Kidney glomerular epithelial cell (primary cell): ENCODE measurements at places on chromosomes 3 and 15.

DNA sequence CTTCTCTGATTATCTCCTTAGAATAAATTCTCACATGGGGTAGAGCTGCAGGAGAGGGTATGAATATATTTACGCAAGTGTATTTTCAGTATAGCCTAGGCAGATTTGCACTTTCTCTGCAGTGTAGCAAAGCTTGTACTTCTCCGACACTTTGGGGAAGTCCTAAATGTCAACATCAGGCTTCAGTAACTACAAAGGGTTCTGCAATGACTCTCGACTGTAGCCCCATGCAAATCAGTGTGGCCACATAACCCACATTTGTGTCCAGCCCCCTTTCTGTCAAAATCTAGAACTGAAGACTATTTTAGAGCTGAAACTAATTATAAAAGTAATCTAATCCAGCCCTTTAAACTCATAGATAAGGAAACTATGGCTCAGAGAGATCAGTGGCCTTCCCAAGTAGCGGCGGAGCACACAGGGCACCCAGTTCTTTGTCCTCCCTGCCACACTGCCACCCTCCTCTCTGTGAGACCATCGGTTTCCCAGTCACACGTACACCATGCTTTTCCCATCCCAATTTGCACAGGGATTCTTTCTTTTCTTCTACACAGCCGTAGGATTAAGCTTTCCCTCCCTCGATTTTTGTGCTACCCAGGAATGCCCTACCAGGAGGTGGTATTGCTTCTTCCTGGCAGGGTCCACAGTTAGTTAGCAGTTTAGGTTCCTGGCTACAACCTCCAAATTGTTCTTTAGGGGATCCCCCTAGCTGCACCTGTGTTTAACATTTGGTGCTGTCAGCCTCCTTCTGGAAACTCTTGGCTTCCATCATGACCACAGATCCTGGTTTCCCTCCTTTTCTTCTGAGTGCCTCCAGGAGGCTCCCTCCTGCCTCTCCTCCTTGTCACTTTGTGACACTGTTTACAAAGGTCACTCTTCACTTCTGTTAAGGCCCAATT lies 22.9 kb downstream of the MRAS start:
- no peak for DNase-seq

DNA sequence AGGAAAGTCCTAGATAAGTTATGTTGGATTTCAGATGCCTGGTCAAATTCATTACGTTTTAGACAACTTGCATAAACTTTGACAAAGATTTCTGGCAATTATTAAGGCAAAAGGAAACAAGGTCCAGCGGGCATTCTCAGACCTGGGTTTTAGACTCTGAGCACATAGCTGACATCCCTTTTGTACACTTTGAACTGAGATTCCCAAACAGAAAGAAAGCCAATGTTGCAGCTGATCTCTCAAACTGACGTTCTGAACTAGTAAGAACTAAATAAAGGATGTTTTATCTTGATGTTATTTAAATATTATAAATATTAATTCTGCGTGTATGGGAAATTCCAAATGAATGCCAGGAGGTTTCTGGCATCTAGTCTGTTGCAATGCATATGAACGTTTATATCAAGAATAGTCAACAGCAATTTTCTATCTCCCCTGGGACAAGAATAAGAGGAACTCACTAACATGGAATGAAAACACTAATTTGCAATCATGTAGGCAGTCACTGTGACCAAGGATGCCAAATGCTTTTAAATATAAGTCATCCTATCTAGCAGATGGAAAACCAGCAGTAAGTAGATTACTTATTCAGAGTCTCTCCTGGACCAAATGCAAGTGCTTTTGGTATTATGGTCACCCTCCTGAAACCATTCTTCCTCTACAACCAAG lies 202.1 kb downstream of the GREM1 start:
- peak; percentile 69 for DNase-seq

DNA sequence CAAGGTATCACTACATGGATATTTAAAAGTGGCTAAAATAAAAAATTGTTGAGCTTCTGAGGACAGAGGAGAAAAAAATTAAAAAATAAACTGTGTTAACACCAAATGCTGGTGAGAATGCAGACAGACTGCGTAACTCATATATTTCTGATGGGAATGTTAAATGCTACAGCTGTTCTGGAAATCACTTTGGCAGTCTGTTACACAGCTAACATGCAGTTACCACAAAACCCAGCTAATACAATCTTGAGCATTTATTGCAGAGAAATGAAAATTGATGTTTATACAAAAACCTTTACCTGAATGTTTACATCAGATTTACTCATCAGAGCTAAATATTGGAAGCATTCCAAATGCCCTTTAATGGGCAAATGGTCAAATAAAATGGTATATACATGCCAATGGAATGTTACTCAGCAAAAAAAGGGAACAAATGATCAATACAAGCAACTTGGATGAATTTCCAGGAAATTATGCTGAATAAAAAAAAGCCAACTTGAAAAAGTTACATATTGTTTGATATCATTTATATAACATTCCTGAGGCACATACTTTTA lies 24.6 kb downstream of the MNS1 start:
- no peak for DNase-seq

GRCh38 chr15:50883903-50884302 lies 24.6 kb upstream of the AP4E1 start:
- DNase-seq = peak; percentile 64

DNA sequence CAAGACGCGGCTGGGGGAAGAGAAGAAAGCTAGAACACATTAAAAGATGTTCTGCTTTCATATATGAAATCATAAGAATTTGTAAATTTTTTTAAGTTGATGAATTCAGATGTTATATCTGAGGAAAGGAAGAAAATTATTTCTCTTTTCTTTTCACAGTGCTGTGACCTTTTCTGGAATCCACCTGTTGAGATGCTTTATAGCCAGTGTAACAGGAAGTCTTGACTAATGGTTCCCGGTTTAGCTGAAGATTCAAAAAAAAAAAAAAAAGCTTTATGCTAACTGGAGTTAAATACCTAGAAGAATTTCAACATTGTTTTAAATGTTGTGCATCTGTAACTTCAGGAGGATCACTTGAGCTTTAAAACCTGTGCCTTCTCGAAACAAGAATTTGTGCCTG lies 9.9 kb downstream of the GTPBP8 start:
- no peak for DNase-seq

DNA sequence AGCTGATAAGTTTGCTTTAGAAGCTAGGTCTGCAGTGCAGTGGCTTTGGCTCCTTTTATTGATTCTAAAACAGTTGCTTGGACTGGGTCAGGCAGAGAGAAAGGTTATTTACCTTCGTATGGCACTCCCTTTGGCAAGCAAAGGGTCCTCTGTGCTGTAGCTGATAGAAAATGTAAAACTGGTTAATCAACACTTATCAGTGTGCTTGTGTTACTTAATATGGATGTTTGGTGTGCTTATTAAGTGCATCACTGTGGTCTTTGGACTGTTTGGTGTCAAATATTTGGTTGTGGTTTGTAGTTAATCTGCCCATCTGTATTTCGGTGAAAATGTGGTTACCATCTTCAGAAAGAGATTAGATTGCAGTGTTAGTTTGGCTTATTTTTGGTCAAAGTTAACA lies 16.0 kb downstream of the UBE2E2 start:
- DNase-seq = no peak

DNA sequence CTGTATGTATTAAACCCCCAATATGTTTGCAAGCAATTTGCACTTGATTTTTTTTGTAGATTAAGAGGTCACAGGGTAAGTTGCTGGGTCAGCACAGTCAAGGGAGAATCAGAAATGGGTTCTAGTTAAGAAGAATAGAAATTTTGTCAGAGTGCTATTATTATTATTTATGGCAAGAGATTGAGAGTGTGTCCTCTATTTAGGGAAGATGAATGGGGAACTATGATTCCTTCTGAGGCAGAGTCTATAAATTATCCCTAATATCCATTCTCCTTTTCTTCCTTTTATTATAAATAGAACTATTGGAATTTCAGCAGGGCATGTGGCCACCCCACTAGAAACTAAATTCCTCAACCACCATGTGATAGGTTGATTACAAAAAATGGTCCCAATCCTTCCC lies 209.9 kb upstream of the UBE2E1 start:
- no peak for DNase-seq

DNA sequence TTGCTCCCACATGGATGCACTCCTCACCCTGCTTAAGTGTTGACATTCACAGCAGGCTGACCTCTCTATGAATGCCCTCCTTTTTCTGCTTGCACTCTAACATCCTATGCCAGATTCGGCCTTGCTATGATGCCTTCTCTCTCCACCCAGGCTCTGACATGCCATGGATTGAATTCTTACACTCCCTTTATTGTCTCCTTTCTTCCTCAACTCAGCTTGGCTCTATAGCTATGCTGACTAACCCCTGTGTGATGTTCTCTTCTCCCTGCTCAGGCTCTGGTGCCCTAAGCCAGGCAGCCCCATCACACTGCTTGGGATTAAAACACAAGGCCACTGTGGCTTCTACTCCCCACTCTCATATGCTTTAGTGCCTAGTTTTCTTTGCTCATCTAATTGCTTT lies 563.7 kb downstream of the NSUN3 start:
- DNase-seq = no peak

DNA sequence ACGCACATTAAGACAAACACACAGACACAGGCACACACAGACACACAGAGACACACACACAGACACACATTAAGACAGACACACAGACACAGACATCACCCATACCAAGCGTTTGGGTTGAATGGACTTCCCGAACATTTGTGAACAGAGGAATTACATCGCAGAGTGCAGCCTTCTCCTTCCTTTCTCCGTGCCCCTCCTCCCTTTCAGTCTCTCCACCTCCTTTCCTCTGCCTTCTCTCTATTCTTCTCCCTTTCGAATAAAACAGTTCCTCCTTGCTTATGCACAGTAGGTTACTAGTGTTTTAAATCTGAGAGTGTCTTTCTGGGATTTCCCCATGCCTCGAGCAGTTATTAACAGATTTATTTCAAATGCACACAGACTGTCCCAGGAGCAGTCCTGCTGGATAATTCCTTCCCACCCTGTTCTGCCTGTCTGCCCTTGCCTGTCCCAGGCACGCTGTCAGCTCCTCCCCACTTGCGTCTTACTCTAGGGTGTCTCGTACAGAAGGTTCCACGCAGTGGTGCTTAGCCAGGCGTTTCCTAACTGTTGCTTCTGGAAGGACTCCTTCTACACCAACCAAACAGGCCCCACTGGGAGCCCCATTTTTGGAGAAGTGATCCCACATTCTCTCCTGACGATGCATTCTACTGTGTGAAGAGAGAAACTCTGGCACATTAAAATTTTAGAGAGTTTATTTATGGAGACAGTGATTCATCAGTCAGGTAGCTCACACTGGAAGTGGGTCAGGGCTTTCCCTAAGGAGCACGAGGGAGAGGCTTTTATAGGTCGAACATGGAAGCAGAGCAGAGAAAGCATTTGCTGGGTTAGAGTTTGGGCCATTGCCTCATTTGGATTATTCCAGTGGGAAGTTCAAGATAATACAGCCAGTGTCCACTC lies 163.8 kb downstream of the SV2B start:
- DNase-seq = peak; percentile 55

- no peak for DNase-seq
Measured at GRCh38 chr3:159170436-159171003, 368.7 kb downstream of the MFSD1 start.

- no peak for DNase-seq
Measured at GRCh38 chr3:43217633-43218032, 68.7 kb upstream of the SNRK start.

- DNase-seq = peak; percentile 92
Measured at GRCh38 chr3:45635475-45636256, 41.1 kb downstream of the LIMD1 start.

DNA sequence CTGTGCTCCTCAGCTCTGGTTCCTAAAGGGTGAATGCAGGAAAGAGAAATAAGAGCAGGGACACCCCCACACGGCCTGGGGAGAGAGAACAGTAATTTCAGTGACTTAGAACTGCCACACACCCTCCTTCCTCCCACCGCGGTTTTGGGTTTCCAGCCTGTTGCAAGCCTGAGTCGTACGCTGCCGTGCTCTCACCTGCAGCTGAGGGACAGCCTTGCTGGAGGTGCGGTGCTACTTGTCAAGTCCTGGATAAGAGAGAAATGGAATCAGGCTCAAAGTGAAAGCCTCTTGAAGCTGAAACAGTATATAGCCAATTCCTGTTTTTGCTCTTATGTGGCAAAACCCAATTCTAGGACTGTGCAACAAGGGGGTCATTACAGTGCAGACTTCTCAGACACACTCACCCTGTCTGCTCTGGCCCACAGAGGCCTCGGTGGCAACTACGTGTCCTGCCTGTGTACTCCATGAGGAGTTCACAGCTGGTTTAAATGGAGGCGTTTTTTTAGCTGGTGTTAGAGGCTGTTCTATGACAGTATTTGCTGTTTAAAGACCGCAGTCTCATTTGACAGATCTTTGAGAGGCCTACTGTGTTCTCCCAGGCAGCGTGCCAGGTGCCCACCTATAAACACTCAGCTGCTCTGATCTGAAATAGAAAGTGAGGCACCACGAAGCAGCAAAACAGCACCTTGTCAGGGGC lies 42.9 kb downstream of the TBC1D2B start:
- DNase-seq = no peak

- DNase-seq = no peak
Measured at GRCh38 chr3:181698263-181698954, 13.3 kb upstream of the SOX2 start.

- no peak for DNase-seq
Measured at GRCh38 chr3:141530415-141530768, 43.6 kb downstream of the RASA2 start.

DNA sequence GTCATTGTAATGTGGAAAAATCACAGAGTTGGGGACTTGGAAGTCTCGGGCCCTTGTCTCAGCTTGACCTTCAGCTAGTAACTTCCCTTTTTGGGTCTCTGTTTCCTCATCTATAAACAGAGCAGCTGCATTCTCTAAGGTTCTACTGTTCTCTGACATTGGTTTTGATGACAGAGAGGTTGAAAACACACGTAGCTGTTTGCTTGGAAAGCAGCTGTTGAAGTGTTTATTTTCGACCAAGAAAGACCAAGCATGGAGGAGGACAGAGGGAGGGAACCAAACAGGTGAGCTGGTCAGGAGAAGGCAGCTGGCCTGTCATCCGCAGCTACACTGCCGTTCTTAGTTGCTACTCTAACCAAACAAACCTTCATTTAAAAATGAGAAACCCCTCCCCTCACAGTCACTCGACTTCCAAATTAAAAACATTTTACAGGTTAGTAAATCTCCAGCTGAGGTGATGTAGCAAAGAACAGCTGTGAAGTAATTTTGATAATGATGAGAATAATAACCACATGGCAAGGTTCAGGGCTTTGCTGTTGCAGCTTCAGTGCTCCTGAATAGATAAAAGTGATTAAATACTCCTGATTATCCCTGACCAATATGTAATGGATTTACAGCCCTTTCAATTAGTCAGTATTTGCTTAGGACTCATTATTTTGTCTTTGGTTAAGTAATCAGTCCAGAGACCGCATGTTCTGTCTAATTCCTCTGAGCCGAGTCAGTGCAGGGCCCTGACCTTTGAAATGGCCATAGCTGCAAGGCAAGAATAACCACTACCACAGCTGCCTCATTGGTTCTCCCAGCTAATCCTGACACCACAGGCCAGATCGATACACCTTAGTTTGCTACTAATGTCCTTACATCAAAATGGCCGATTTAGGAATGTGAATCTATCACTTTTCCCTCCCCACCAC lies 65.3 kb downstream of the MEIS2 start:
- DNase-seq = peak; percentile 64

DNA sequence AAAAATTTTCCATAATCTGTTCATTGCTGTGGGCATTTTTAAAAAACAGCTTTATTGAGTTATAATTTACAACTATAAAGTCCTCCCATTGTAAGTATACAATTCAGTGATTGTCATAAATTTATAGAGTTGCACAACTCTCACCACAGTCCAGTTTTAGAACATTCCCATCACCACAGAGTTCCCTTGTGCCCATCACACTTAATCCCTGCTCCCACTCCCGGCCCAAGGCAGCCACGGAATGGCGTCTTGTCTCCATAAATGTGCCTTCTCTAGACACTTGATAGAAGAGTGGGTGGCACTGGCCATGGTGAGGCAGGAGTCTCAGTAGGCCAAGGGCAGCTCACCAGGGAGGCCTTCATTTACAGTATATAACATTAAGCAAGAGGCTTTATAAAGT lies 6.3 kb downstream of the TSEN2 start:
- no peak for DNase-seq
